ENCODE measurements at places on chromosomes 1 and 21.

GRCh38 chr1:1290238-1290731 lies 10.0 kb downstream of the SCNN1D start:
- DNase-seq: peak; percentile 31

DNA sequence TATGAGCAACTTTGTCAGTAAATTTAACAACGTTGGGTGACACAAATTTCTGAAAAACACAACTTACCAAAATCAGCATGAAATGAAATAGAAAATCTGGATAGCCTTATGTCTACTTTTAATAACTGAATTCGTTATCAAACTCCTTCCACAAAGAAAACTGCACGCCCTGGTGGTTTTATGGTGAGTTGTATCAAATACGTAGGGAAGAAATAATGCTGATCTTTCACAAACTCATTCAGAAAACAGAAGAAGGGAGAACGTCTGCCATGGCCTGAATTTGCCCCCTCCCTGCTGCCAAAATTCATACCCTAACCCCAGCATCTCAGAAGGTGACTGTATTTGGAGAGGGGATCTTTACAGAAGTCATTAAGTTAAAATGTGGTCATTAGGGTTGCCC lies 50.0 kb upstream of the COL18A1 start:
- DNase-seq: no peak

- DNase-seq: no peak
These were observed 735 bp upstream of the BRINP3 start for GRCh38 chr1:190478149-190479049.

DNA sequence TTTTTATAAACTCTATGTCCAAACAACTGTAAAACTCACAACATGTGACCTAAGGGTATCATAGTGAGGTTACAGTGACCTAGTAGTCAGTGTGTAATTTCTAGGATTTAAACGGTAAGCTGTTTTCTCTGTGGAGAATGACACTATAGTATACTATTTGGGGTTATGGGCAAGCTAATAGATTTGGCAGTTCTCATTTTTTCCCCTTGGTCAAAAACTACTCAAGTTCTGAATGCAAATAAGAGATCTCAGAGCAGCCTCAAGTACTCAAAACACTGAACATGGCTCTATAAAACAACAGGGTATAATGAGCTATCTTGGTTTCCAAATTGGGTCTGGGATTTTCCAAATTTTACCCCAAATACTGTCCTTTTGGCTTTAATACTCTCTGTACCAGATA lies 88.5 kb upstream of the HMCN1 start:
- no peak for DNase-seq

- no peak for DNase-seq
These were observed 156.3 kb downstream of the VPS13D start for GRCh38 chr1:12386130-12386529.

- DNase-seq: no peak
These were observed 84.0 kb downstream of the RAVER2 start for GRCh38 chr1:64828829-64829228.

DNA sequence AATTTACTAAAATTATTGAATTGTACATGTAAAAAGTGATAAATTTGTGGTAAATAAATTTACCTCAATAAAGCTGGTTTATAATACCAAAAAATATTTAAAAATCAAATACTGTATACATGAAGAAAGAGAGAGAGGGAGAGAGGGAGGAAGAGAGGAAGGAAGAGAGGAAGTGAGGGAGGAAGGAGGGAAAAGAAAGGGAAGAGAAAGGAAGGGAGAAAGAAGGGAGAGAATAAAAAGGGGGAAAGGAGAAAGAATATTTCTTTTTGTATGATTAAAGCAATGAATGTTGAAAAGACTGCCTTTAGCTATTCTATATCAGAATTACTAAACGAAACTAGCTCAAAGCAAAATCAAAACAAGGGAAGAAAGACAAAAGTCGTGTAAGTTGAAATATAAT lies 150.0 kb downstream of the LRIG2 start:
- no peak for DNase-seq

DNA sequence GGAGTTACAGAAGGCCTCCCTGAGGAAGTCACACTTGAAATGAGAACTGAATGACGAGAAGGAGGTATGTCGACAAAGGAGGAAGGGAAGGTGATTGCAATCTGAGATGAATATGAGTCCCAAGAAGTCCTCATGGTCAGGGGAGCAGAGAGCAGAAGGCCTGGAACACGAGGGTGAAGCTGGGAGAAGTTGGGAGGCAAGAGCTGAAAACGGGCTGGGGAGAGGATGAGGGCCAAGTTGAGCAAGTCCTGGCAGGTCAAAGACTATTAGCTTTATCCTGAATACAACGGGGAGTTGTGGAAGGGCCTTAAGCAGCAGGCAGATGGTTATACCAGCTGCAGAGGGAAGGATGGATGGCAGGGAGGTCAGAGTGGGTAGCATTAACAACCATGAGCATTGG lies 89.5 kb downstream of the KCNJ15 start:
- DNase-seq: no peak

DNA sequence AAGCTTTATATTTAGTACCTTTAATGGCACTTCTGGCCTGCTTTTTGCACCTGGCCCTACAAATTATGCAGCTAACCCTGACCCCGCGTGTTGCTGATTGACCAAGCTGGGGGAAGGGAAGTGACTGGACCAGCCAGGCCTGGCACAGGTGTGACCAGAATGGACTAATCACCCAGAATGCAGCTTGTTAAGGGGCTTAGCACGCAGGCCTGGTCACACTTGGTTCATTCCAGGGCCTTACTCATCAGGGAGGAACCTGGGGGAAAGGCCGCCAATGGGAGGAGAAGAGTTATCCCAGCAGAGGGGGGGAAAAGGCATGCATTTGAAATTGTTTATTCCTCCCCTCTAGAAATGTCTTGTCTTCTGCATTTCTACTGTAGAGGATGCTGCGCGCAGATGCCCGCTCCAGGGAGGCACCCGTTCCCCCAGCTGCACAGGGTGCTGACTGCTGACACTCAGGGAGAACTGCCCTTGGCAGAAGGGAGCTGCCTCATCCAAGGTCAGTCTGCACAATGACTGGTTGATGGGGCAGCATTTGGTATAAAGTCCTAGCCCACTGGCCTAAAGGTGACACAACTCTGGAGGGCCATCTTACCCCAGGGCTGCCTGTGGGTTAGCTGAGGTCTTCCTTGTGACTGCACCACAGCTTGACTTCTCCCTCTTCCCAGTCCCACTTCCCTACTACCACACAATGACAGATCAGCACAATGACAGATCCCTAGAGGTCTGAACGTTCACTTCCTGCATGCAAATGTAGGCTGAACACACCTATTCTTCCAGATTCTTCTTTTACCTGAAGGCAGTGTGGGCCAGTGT lies 29.0 kb downstream of the DHCR24 start:
- no peak for DNase-seq

DNA sequence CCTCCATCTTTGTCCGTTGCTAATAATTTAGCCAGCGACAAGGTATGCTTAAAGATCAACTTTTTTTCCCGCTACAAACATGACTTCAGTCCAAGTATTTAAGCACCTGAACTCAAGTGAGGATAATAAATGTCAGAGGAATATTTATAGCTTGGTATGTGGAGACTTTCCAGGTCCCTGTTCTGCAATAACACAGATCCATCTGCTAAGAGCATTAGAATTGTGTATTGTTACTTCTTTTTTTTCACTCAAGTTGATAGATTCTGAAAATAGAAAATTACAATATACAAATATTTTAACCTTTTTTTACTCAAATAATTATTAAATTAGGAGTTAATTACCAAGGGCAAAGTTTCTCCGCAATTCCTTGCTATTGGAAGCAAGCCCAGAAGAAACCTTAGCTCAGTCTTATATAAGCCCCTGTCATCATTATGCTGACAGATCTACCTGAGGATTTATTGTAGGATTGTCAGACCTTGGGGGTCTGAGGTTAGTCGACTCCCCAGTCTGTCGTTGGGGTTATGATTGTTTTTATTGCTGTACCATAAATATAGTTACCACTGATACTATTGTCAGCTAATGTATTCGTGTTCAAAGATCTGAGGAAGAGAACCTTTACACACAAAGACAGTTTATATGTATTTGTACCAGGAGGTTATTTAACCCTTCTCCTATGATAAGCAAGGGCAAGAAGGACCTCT lies 337.9 kb downstream of the TBX15 start:
- no peak for DNase-seq
